ENCODE measurements at places on chromosomes 12 and 14.

- DNase-seq: no peak
Observed at GRCh38 chr12:110135806-110136205, 11.6 kb downstream of the IFT81 start.

- peak; percentile 36 for DNase-seq
Observed at GRCh38 chr12:93146263-93146939, 217.3 kb upstream of the EEA1 start.

DNA sequence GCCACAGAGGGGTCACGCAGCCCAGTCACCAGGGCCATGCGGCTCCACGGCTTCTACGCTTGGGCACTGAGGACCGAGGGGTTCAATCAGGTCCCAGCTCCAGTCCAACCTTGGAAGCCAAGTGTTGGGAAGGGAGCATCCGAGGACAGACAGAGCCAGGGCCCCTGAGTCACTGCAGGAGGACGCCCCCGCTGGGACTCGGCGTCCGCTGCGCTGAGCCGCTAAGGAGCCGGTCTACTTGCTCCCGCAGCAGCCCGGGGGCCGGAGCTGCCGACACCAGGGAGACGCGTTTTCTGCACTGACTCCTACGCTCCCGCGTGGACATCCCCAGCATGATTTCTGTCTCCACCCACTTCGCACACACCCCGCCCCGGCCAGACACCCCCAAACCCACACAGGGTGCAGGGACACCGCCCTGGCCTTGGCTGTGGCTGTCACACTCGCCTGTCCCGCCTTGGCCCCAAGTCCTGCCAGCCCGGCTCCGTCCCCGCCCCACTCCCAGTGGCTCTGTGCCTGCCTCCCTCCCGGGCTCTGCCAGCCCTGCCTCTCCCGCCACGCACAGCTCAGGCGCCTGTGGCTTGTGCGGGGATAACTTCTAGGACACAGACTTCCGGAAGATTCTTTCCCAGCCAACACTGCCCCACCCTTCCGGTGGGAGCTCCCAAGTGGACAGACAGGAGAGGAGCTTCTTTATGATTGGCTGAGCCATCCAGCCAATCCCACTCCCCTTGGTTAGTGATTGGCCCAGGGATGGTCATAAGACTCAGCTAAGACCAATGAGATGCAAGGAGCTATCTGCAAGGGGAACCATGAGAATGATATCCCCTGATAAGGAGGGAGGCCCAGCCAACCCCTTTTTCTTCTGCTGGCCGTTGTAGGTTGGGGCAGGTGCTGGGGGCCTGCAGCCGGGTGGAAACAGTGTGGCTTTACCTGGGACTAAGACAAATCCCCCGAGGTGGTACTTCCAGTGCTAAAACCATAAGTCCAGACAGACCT is 118.9 kb upstream of the SFSWAP start:
- no peak for DNase-seq

GRCh38 chr12:53217051-53217930 is 10.2 kb upstream of the ITGB7 start:
- DNase-seq: no peak

DNA sequence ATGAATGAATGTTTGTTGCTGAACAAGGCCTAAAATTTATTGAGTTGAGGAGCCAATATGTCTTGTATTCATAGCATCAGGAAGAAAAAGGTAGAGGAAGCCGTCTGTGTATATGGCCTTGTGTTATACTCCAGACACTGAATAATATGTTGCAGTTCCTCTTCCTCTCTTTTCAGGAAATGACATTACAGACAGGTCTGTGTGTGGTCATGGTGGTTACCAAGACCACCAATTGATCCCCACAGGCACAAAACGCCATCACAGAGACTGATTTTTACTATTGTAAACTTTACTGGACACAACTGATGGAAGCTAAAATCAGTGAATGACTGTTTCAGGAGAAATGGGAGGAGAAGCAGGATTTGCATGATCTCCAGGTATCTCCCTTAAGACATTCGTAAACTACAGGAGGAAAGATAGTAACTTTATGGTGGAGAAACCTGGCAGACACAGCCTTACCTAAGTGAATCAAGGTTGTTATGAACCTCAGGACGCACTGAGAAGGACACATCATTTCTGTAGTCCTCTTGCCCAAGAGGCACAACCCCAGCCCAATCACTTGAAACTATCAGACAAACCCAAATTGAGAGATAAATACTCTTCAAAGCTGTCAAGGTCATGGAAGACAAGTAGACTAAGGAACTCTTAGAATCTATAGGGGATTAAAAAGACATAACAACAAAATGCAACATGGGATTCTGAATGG is 334.1 kb upstream of the RGS6 start:
- DNase-seq: no peak

DNA sequence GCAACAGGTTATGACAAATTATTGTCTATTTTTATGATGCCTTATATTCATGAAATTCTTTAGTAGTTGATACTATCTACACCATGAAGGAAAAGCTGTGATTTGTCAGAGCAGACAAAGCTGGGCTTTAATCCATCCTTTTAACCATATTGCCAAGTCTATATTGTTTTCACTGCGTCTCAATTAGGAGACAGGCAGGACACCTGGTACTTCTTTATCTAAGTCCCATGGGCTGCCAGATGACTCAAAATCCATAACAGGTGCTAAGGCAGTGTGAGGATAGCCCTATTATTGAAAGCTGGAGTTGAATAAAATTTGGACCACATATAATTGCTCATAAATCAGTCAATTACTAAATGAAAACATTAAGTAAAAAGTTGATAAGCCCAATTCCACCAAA is 22.6 kb downstream of the INSM2 start:
- no peak for DNase-seq

DNA sequence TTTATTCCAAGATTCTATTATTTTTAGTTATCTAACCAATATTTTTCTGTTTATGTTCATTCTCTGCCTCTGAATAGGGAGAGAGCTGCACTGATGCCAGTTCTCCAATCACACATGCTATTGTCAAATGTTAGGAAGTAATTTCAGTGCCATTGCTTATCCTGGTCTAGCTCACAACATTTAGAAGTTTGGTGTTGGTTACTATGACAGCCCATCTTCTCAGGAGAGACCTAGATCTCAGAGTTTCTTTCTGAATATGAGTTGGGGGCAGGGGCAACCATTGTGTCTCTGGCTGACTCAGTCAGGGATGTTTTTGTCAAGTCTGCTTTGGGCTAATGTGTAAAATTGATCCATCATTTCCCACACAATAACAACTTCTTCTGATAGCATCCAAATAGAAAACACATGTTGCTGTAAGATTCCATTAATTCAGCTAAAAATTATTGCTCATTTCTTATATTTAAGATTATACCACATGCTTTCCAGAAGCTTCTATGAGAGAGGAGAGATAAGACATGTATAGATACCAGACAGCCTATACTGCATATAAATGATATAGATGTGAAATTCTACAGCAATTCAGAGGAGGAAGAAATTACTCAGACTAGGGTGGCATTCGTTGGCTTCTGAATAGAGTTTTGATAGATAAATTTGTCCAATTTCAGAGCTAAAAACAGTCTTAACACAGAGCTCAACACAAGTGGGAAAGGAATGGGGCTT is 64.8 kb downstream of the DACT1 start:
- DNase-seq: no peak

DNA sequence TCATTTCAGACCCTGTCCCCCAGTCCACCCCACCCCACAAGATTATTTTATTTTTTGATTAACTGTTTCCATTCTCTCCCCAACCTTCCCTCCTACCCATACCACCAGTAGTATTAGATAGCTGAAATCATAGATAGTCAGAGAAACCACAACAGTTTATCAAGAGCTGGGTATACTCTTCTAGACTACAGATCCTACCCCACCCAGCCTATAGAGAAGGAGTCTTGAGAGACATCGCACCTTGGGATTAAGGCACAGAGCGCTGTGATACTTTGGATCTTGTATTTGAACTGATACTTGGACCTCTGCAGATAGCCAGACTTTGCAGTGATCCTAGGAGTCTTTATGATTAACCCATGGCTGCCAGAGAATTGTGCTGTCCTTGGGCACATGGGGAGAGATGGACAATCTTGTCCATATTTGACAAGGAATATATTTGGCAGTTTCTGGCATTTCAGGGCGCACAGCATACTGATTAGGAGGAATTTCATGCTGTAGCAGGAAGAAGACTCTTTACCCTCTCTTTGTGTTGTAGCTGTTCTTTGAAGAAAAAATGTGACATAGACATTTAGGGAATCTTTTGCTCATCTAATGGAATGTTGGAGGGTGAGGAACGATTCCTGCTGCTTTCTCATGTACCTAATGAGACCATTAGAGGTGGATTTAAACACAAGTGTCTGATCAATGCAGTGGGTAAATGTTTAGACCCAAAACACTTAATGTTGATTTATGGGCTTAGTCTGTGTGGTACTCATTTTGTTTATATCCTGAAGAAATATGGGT is 982 bp downstream of the RBMS2 start:
- DNase-seq: no peak

- no peak for DNase-seq
Observed at GRCh38 chr12:16962889-16963288, 356.9 kb upstream of the LMO3 start.

DNA sequence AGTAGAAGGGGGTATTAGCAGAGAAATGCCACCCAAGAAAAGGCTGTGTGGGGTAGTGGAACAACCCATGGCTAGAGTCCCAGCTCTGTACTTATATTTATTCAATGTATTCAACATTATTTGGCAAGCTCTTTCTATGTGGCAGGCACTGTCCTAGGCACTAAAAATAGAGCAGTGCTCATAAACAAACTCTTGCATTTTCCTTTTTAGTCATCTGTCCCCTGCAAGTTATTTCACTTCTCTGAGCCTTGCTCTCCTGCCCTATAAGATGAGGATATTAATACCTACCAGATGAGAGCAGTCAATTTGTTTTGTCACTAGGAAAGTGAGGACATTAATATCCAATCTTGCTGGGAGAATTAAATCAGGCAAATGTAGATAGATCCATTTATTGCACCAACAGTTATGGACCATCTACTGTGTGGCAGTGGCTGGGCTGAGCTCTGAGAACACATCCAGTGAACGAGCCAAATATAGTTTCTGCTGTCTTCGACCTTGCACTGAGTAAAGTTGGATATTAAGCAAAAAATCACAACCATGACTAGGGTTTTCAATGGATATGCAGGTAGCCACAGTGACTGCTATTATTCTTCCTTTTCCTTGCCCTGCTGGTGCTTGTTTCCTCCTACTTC is 314.3 kb upstream of the TBX3 start:
- no peak for DNase-seq

DNA sequence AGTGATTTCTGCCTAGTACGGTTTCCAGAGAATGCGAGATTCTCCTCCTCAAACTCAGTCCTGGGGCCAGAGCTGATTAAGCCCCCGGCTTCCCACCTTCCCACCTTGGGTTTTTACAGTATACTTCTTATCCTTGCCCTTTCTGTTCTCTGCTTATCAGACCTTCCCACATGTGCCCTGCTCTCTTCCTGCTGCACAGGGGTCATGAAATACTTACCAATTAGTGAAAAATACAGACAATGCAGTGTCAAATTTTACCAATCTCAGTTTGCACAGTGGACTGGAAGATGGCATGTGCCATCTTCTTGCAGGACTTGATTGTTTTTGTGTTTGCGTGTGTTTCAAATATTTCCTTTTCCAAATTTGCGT is 14.7 kb downstream of the SUSD6 start:
- DNase-seq: no peak

- no peak for DNase-seq
Observed at GRCh38 chr12:5442251-5443006, 10.5 kb downstream of the NTF3 start.

GRCh38 chr14:39755269-39755878 is 323.1 kb upstream of the FBXO33 start:
- DNase-seq: no peak

DNA sequence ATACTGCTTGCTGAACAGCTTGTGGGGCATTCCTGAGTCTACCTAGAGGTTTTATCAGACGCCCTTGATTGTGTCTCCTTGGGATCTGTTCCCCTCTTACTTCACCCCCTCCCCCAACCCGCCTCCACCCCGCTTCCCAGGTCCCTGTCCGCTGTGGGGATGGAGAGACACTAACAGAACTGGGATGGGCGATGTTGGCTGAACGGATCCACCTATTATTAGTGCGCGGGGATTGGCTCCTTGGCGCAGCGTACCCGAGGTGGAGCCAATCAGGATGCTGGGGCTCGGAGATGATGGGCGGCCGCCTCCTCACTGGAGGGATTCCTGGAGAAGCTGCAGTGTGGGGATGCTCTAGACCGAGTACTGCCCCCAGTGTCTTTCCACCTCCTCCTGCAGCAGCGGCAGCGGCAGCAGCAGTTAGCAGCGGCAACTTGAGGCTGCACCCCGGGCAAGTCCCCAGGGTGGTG is at the start of gene SYT1:
TSS of gene SYT1 (plus strand) at position 372 of the 467 bp plus-strand sequence.
- DNase-seq: peak; percentile 77

GRCh38 chr14:58297412-58297761 is 968 bp upstream of the ARID4A start:
- DNase-seq: no peak

DNA sequence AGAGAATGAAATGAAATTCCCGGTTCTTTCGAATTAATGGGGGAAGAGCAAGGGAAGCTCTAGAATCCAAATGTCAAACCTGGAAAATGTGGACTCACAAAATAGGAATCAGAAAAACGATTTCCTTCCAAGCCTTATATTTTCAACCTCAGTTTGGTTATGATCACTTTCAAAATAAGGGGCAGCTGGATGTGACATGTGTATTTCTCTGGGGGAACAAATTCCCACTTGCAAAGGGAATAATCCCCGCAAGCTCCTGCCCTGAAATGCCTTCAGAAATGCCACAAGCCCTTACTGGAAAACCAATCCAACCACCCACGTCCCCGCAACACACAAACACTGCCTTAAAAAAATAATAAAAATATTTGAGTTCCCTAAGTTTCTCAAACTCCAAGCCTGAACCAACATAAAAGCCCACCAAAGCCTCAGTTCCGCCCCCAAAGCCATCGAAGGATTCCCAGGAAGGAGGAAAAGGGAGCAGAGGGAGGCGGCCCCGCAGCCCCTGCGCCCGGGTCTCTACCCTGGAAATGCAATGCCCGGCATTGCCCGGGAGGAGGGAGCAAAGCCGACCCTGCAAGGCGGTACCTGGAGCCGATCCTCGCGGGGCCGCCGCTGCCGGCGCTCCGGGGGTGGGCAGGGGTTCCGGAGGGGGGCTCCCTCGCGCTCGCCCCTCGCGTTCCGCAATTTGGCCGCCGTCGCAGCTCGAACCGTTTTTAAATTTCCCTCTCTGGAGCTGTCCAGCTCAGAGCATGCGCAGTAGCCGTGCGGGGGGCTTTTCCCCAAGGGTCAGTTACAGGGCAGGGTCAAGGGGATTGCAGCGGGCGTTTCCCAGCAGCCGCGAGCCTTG is at the start of gene FOXN4:
TSS of gene FOXN4 (minus strand) at position 751 of the 847 bp plus-strand sequence. CDS start 963 bp downstream, outside the sequence.
- DNase-seq: no peak

DNA sequence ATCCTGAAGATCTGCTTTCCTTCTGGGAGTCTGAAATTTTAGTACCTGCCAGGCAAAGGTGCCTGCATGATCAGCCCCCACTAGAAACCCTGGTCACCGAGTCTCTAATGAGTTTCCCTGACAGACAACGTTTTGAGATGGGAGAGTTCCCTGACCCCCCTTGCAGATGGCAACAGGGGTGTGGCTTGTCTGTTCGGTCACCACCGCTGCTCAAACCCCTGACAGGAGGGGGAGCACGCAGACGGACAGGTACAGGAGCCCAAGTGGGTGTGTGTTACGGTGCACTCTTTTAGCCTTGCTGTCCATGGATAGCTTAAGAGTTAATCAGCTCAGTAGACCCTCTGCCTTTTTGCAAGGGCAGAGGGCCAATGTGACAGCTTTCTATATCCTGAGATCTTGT is 19.3 kb upstream of the CDKN3 start:
- DNase-seq: no peak
